ENCODE measurements at places on chromosomes 11 and 22.

- no peak for DNase-seq
These were observed 21.9 kb downstream of the MRPL23 start for GRCh38 chr11:1969035-1969434.

DNA sequence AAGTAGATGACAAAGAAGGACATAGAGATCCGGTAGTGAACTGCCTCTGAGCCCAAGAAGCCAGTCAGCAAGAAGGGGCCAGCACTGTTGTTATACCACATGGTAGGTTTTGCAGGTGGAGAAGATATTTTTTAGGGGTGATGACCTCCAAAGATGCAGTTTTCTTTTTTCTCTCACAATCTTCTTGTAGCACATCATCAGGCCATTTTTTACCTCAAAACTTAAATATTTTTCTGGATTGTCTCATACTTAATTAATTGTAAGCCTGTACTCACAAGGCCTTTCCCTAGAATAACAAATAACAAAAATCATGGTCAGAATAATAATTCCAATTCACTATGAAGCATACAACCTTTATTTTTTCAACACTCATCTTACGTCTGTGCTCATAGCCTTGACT, at the start of gene OR51B4:
OR51B4 (minus strand) TSS at position 101 of the 400 bp plus-strand sequence; CDS start at position 101, 0 bp downstream.
- no peak for DNase-seq

DNA sequence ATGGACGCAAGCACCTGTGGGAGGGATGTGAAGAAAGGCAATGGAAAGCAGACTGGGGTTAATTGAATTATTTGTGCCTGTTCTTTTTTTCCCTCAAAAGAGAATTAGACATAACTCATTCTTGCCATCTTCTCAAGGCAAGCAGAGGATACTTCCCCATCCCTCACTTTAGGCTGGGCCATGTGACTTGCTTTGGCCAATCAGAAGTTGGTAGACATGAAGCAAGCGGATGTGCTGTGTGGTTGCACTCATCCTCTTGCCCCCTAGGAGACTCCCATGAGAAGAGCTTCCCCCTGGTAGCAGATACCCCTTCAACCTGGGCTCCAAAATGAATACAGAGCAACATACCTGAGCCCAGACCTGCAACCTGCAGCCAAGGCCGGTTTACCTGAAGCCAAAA, 124.4 kb upstream of the ZC3H12C start:
- DNase-seq, result no peak

- DNase-seq, result no peak
These were observed 61.6 kb downstream of the TNRC6B start for GRCh38 chr22:40239345-40239683.

DNA sequence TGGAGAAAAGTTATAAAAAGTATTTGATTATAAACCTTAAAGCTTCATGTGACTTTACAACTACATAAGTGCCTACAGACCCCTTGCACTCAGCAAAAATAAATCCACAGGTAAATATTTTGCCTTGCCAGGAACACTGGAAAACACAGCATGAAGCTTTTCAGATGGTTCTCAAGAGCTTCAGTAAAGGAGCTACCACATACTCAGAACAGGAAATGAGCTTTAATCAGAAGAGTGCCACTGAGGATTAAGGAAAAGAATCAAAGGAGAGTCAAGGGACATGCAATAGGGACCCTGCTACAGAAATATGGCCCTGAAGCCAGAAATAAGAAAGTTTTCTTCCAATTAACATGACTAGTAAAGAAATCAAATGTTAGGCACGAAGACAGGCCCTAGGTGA, 1.2 kb downstream of the CASP1 start:
- DNase-seq, result no peak

DNA sequence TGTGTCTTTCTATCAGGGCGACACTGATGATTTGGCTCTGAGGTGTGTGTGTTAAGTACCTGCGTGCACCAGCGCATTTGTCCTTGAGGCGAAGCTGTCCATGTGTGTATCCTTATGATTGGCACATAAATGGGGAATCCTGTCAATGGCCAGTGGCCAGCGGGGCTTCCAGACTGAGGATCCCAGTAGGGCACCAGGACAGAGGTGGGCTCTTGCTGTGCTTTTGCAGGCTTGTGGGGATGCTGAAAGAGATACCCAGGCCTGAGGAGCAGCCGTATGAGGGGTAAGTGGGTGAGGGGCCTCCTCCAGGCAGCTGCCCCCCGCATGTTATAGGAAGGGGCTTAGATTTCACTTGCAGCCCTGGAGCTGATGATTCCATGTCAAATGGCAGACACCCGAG, 156.8 kb downstream of the ST3GAL4 start:
- DNase-seq, result no peak

DNA sequence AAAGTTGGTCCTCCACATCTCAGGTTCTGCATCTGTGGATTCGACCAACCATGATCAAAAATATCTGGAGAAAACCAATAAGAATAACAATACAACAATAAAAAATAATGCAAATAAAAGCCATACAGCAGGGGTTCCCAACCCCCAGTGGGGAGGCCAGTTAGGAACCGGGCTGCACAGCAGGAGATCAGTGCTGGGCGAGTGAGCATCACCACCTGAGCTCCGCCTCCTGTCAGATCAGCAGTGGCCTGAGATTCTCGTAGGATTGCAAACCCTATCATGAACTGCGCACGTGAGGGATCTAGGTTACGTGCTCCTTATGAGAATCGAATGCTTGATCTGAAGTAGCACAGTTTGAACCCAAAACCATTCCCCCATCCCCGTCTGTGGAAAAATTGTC, 25.4 kb upstream of the MYO18B start:
- no peak for DNase-seq

GRCh38 chr11:2420502-2421225, 20.1 kb downstream of the TSSC4 start:
- DNase-seq, result peak; percentile 5

GRCh38 chr22:43789452-43789851, 22.7 kb downstream of the EFCAB6 start:
- no peak for DNase-seq

- no peak for DNase-seq
These were observed 101.4 kb downstream of the FDX1 start for GRCh38 chr11:110530900-110531741.

DNA sequence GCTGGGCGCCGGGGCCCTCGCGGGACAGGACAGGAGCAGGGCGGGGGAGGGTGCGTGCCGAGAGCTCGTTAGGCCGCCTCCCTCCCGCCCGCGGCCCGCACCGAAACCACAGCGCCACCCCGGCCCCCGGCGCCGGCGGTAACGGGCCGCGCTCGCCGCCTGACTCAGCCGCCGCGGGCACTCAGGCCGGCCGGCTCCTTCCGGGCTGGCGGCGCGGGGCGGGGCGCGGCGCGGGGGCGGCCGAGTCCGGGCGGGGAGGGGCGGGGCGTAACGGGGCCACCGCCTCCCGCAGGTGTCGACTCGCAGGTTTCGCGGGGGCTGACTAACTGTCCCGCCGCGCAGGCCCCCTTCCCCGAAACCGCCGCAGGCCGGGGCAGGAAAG, at the start of gene AP5B1:
AP5B1 (minus strand) TSS at position 207 of the 382 bp plus-strand sequence. CDS start 385 bp downstream, outside the sequence.
- DNase-seq, result no peak

- DNase-seq, result no peak
These were observed 73.6 kb upstream of the SUSD2 start for GRCh38 chr22:24107661-24108060.

GRCh38 chr11:72443016-72443415, 8.7 kb upstream of the CLPB start:
- DNase-seq, result no peak

GRCh38 chr22:20583471-20583922, 76.1 kb downstream of the MED15 start:
- DNase-seq, result no peak

GRCh38 chr11:72475381-72475780, 41.0 kb upstream of the CLPB start:
- no peak for DNase-seq

- no peak for DNase-seq
These were observed 16.4 kb downstream of the MTMR2 start for GRCh38 chr11:95907476-95907875.

GRCh38 chr11:1829039-1829820, 5.6 kb upstream of the SYT8 start:
- DNase-seq, result no peak

GRCh38 chr11:119362741-119363080, 16.2 kb upstream of the MFRP start:
- no peak for DNase-seq

DNA sequence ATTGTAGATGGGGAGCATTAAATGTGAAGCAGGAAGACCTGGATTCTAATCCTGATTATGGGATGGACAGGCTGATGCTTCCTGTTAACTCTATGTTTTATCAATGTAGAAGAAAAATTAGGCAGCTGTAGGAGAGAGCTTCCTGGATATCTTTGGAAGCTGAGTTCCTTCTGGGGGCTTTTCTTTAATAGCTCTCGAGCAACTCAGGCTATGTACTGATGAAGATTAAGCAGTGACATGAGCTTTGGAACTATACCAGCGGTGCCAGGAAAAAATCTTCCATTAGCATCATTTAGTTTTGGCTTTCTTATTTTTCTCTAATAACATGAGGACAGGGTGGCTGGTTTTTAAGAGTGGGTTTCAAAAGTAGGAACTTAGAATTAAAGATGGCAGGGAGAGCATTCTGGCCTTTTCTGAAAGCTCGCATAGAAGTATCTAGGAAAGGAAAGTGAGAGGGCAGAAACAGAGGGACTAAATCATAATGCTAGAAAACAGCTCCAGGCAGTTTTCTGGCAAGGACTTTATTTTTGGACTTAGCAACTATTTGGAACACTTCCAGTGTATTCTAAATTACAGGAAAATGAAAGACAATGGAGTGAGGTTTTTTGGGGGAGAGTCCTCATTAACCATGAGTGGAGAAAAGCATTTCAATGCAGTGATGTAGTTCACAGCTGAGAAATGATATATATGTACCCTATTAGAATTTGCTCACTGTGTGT, 69.2 kb upstream of the RRM1 start:
- no peak for DNase-seq

DNA sequence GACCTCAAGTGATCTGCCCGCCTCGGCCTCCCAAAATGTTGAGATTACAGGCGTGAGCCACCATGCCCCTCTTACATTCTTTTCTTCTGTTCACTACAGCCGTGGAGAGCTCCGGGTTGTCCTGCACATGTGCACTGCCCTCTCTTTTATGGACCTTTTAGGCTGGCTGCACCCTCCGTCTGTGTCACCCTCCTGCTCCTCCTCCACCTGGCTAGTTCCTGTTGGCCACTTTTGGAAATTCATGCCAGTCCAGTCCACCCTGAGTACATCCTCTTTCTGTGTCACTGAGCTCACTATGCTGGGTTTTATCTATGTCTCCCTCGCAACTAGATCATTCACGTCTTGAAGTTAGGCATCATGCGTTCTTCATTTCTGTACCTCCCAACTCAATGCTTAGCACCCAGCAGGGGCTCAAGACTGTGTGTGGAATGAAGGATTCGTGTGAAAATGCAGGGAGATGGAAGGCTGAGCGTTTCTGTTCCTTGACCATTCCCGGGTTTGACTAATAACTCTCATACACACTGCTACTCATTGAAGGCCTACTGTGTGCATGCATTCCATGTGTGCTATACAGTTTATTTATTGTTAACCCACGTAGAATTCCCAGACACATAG, 60.6 kb downstream of the PTPRJ start:
- DNase-seq, result no peak

- DNase-seq, result no peak
These were observed 4.5 kb downstream of the MAJIN start for GRCh38 chr11:64967375-64967774.

DNA sequence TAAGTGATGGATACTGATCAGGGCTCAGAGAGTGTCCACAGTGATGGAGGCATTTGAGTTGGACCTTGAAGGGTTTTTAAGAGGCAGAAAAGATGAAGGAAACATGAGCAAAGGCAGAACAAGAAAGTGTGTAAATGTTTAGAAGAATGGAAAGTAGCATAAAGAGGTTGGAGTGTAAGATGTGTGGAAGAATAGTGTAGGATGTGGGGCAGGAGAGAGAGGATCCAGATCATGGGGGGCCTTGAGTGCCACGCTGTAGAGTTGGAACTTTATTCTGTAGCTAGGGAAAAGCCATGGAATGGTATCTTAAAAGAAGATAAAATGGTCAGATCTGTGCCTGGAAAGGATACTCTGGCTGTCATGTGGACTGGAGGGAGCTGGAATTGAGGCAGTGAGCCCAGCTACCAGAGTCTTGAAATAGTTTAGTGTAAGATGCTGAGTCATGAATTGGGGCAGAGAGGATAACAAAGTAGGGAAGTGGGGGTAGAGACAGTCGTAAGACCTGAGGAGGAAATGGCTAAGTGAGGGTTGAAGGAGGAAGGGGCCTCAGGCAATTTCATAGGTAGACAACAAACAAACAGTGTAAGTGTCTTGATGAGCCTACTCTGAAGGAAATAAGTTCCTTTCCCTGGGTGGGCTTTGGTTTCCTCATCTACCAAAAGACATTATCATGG, 6.7 kb downstream of the KCNE3 start:
- no peak for DNase-seq

DNA sequence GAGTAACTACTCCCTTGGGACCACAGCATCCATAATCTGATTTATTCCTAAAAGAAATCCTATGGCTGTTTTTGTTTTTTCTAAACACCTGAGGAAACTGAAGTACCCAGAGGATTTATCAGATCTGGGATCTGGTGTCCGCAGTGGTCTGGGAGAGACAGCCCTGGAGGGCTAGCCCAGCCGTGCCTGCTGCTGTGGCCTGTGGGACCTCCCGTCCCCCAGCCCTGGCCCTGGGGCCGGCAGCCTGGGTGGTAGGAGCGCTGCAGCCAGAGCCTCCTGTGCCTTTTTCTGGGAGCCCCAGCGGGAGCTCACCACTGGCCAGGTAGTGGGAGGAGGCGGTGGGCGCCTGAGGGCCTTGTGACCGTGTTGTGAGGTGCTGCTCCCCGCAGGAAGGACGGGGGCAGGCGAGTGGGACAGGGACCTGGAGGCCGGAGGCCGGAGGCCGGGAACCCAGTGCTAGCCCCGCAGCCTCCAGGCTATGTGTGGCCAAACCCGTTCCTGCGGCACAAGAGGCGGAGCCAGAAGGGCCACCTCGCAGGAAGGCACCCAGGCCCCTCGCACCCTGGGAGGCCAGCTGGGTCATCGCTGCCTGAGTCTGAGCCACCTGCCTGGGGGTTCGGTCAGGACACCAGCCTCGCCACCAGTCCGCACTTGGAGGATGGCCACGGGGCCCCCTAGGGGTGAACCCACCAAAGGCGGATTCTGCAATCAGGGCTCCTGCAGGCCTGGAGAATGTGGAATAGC, 18.2 kb upstream of the C11orf96 start:
- DNase-seq, result no peak

- DNase-seq, result no peak
These were observed 3.2 kb upstream of the ST14 start for GRCh38 chr11:130156108-130157022.

GRCh38 chr11:24965748-24966147, 468.9 kb downstream of the LUZP2 start:
- no peak for DNase-seq

DNA sequence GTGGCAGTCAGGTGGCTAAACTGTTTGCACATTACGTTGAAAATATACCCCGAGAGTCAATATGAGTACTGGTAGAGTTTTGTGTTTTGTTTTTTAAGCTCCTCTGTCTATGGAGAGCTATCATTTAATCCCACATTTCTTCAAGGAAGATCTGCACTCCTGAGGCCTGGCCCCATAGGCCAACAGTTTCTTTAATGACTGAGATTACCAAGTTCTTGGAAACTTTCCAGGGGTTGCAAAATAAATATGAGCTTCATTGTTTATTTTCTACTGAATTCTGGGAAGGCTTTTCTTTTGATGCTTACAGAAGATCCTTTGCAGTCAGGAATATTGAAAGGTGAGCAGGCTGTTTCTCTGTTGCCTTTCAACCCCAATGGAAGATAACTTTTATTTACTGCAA, 452.0 kb downstream of the JRKL start:
- DNase-seq, result no peak

Data from SHP77 treated with DMSO at 0.1 percent for 48 hours (cell line).